ENCODE measurements at places on chromosomes 1 and 21.

DNA sequence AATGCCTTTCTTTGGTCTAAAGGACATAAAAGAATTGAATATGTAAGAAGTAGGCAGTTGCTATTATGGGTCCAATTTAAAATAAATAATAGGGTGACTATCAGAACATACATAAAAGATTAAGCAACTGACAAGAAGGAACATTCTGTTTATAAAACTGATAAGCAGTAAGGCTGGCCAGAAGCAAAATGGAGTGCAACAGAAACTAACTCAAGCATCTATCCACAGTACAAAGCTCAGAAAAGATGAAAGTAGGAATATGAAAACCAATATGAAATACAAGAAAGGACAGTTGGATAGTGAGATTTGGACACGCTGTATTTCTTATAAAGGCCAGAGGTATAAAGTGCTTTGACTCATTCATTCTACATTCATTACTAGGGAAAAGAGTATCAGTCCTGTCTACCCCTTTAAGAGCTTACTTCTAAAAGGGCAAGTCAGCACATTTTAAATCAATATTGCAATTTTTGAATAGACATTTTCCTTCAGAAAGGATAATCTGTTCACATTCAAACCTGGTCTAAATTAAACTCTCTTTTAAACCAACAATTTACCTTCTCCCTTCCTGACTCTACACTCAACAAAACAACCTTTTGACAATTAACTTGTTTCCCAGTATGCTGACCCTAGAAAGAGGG, 14.4 kb downstream of the ALDH9A1 start:
- DNase-seq, result no peak

DNA sequence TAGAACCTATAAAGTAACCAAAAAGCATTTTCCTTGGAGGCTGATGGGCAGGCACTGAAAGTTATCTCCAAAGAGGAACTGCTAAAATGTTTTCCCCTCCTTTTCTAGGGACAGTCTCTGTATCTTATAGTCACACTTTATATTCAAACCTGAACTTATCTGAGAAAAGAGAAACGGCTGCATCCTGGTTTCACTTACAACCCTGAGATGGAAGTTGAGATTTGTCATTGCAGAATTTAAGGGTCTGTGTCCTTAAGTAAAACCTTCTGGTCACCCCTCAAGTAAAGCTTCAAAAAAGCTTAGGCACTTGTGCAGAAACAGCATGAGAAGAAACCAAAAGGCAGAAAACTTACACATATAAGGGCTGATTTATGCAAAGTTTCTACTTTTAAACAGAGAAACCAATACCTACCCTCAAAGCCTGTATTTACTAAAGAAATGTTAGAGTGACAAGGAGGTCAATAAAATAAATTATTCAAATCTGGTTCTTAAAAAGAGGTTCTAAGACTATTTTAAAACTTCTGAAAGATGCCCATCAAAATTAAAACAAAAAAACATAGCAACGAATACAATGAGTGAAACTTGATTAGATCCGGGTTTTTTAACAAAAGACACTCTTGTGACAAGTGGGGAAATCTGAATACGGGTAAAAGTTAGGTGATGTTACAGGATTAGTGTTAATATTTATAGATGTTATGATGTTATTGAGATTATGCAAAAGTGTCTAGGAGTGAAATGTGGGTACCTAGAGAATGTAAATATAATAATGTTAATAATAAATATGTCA, 9.9 kb downstream of the CD58 start:
- no peak for DNase-seq

DNA sequence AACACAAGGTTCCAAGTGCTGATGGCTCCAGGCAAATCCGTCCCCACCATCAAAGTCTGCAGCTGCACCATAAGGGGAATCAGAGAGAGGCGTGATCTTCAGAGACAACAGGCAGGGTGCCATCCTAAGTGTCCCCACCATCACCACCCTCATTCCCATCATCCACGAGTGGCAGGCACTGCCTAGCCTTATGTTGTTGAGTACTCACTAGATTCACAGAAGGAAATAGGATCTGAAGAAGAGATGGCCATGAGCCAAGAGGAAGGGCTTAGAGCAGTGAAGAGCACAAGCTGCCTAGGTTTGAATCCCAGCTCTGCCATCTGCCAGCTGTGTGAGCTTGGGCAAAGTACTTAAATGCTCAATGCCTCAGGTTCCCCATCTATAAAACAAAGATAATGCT, 207.3 kb upstream of the CSF3R start:
- DNase-seq, result no peak

DNA sequence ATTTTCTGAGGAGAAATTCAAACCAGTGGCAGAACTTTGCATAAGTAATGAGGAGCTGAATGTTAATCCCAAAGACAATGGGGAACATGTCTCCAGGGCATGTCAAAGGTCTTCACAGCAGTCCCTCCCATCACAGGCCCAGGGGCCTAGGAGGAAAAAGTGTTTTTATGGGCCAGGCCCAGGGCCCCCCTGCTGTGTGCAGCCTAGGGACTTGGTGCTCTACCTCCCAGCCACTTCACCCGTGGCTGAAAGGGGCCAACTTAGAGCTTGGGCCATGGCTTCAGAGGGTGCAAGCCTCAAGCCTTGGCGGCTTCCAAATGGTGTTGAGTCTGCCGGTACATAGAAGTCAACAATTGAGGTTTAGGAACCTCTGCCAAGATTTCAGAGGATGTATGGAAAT, 854.0 kb downstream of the LRRIQ3 start:
- DNase-seq, result no peak

GRCh38 chr1:224433701-224434672, 610 bp downstream of the WDR26 start:
- peak; percentile 71 for DNase-seq

- no peak for DNase-seq
Observed at GRCh38 chr1:23401313-23401712, 23.2 kb downstream of the TCEA3 start.

- DNase-seq, result no peak
Observed at GRCh38 chr1:95012389-95012788, 60.4 kb downstream of the ALG14 start.

GRCh38 chr1:2411801-2412394, 466 bp downstream of the PEX10 start:
- no peak for DNase-seq

DNA sequence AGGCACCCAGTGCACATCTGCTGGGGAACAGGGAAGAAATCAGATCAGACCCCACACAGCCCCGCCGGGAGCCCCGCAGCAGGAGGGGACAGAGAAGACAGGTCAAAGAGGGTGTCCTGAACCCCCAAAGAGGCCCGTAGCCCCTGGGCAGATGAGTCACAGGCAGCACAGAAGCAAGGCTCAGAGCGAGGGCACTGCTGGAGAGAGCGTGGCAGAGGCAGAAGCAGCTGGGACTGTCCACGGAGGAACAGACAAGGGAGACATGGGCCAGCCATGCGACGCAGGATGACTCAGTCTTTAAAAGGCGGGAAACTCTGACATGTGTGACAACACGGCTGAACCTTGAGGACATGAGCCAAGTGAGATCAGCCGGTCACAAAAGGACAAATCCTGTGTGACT, 14.5 kb upstream of the PRDM16 start:
- peak; percentile 40 for DNase-seq

DNA sequence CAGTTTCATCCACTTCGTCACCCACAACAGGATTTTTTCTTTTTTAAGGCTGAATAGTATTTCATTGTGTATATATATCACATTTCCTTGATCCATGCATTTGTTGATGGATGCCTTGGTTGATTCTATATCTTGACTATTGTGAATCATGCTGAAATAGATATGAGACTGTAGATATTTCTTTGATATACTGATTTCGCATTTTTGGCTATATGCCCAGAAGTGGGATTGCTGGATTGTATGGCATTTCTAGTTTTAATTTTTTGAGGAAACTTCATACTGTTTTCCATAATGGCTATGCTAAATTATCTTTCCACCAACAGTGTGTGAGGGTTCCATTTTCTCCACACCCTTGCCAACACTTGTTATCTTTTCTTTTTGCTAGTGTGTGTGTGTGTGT, 5.0 kb downstream of the GUCA2B start:
- no peak for DNase-seq

GRCh38 chr1:55057956-55058298, 18.6 kb downstream of the PCSK9 start:
- DNase-seq, result no peak

- no peak for DNase-seq
Observed at GRCh38 chr1:199067483-199067882, 428.6 kb downstream of the PTPRC start.

- no peak for DNase-seq
Observed at GRCh38 chr1:36172983-36173382, 17.0 kb downstream of the MAP7D1 start.

- no peak for DNase-seq
Observed at GRCh38 chr1:240387051-240387450, 224.9 kb downstream of the GREM2 start.

DNA sequence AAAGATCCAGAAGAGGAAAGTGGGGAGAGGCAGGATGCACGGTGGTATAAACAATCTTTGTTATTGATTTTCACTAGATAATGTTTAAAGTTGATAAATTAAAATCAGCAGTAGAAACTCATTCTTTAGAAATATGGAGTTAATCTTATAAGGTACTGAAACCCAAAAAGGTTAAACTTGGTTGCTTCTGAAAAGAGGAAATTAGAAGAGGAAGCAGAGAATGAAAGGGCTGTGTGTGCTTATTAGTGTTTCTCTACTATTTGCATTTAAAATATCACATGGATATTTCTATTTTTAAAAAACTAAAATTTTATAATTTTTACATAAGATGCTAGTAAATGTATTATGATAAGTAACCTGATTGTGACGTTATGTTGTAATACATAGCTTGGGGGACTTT, 24.4 kb downstream of the C1orf141 start:
- no peak for DNase-seq

GRCh38 chr1:22808186-22808675, 97.6 kb downstream of the EPHB2 start:
- DNase-seq, result no peak

GRCh38 chr1:10132852-10133251, 77.5 kb upstream of the KIF1B start:
- no peak for DNase-seq

DNA sequence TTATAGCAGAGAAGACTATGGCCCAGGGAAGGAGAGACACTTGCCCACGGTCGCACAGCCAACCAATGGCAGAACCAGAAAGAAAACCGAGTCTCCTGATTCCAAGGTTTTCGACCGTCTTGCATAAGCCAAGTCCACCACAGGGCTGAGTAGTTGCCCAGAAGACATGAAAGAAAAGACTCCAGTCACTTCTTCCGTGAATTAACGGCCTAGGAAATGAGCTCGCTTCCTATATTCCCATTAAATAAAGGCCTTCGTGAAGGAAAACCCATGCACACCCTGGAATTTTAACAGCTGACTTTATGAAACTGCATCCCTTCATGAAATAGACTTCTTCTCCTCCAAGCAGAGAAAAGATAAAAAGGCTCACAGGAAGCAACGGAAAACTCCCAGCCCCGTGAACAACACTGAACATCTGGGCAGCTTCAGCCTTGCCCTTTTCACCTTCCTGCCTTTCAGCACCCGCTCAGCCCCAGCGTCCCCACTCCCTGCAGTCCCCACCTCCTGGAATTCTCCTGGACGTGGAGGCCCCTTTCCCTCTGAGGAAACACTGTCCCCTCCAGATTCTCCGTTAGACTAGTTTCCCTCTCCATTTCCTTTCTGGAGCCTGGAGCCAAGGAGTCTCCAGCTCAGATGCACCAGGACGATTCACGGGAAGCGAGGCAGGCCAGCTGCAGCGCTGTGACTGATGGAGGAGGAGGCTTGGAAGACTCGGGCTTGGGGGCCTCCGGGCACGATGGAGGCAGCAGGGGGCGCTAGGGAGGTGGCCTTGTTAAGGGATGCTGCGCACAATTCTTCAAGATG, 2.7 kb upstream of the MYOC start:
- peak; percentile 85 for DNase-seq

DNA sequence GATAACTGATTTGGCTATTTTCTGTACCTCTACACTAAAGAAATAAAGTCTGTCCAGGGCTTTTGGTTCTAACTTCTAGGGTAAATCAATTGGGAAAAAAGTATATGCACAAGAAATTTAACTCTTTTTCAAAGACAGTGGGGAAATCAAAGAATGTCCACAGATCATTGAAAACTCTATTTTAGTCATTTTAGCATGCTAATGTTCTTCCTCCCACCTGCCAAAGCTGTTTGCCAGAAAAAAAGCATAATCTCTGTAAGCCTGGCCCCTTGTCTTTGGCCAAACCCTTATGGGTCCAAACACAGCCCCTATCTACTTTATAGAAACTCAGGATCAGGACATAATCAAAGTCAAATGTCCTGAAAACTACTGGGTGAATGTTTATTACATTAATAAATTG, 302.2 kb upstream of the ESRRG start:
- DNase-seq, result no peak

DNA sequence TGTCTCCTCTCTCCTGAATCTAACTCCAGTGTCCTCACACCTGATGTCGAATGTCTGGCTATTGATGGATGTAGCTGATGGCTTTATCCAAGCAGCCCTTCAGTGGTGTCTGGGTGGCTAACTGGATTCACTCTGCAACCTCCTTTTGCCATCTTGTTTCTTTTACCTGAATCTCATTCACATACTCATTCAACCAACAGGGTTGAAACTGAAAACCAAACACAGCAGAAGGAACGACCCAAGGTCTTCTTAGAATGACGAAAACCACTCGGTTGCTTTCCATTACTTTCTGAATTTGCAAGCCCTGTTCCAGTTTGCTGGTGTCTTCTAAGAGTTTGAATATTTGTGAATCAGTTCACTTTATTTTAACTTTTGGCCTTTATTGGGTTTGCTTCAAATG, 424.3 kb upstream of the CXADR start:
- DNase-seq, result no peak

- DNase-seq, result no peak
Observed at GRCh38 chr1:203538726-203539125, 44.8 kb downstream of the OPTC start.

DNA sequence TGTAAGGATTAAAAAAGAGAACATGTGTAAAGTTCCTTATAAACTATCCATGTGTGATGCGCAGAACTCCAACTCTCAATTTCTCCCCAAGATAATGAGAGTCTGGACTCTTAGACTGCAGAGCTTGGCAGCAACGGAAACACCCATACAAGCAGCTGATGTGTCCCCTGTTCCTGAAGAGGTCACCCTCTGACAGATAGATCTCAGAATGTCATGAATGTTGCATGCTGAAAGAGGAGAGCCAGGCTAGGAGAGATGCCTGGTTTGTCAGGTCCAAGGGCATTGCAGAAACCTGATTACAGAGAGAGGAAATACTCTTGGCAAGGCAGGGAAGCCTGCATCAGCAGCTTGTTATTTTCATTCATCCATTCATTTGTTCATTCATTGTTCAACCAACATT, 24.2 kb downstream of the MTARC1 start:
- no peak for DNase-seq

DNA sequence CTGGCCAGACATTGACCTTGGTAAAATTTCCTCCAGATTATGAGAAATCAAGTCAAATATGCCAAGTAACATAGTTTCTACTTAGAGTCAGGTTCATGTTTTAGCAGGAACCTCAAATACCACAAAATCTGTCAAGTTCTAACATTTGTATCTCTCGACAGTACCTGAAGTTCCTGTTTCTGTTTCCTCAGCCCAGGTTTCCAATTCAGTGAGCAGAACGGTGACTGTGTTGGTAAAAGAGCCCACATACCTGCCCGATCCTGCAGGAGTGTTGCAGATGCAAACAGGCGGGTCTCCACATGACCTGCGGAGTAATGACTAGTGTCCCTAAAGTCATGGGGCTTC, 57.9 kb upstream of the LGALS8 start:
- DNase-seq, result no peak
